Lung (tissue), 17 donors: ENCODE measurements at places on chromosomes 2 and 18. TPM values are rescaled to one million over a fixed set of nuclear protein-coding genes. Genes with fewer than 3 reads are reported as not detected.

Gene PARD3B
- 31.8 TPM for total RNA-seq

Gene DTNA
- total RNA-seq: 19.6 TPM

Gene MROH2A
- total RNA-seq: not detected

Gene UGT1A5
- total RNA-seq: not detected

Gene PLA2R1
- 3.7 TPM for total RNA-seq

Gene PSMA8
- not detected for total RNA-seq

Gene PROKR1
- total RNA-seq: not detected

Gene SLC8A1
- 34.7 TPM for total RNA-seq

Gene IL1RL1
- total RNA-seq: 93.2 TPM

Gene ACSL3
- 67.5 TPM for total RNA-seq

Gene NCKAP5
- 10.6 TPM for total RNA-seq

Gene KCNIP3
- total RNA-seq: 2.4 TPM

Gene RAB17
- 44.9 TPM for total RNA-seq

Gene LRRC30
- total RNA-seq: not detected

Gene ST8SIA5
- 0.09 TPM for total RNA-seq

Gene AMER3
- 0.74 TPM for total RNA-seq

Gene LGALSL
- total RNA-seq: 30.3 TPM

Gene ASXL3
- total RNA-seq: 3.6 TPM

Gene TEKT4
- total RNA-seq: 4.1 TPM

Gene UGT1A8
- not detected for total RNA-seq

Gene REG3A
- not detected for total RNA-seq

Gene FSHR
- total RNA-seq: not detected
